Urinary bladder (tissue), 4 donors: ENCODE measurements at places on chromosomes 5 and 9. TPM values are rescaled to one million over a fixed set of nuclear protein-coding genes. Genes with fewer than 3 reads are reported as not detected.
A peak's percentile ranks its signal among the peaks of the same experiment; 100 is the strongest.

IL7R gene
- 1.5 TPM for total RNA-seq

DNA sequence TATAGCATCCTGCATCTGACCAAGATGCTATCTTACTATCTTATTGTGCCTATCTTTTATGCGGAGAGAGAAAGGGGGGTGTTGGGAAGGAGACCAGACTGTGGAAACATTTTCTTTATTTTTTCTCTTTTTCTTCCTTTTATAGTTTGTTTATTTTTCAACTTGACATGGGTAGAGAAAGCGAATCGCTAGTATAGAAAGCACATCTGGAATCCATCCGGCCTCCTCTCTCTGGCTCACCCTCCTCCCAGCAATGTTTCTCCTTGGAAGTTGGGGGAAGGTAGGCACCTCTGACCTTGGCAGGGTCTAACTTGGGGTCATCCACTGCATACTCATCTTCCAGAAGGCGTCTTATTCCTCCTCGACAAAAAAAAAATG lies 3.9 kb downstream of the S1PR3 start:
- DNase-seq: no peak

DNA sequence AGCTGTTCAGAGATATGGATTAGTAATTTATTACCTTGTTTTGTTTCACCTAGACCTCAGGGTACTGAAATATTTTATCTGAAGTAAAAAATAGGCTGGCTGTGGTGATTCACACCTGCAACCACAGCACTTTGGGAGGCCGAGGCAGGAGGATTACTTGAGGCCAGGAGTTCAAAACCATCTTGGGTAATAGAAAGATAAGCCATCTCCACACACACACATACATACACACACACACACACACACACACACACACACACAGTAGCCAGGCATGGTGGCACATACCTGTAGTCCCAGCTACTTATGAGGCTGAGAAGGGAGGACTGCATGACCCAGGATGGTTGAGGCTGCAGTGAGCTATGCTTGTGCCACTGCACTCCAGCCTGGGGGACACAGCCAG lies 3.7 kb downstream of the ANXA2R start:
- no peak for DNase-seq

DNA sequence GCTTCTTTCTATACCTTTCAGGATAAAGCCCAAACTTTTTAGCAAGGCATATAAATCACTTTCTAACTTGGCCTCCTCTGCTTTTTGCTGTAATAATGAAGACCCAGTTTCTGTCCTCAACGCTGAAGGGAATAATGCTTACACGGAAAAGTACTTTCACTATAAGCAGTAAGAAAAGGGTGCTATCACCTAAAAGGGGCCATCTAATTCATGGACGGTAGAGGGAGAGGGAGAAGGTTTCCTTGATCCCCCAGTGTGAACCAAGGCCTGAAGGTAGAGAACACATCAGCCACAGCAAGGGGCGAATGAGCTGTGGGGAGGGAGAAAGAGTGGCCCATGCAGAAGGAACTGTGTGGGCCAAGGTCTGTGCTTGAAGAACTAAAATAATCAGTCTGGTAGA lies 417.7 kb upstream of the CLINT1 start:
- DNase-seq: no peak

DNA sequence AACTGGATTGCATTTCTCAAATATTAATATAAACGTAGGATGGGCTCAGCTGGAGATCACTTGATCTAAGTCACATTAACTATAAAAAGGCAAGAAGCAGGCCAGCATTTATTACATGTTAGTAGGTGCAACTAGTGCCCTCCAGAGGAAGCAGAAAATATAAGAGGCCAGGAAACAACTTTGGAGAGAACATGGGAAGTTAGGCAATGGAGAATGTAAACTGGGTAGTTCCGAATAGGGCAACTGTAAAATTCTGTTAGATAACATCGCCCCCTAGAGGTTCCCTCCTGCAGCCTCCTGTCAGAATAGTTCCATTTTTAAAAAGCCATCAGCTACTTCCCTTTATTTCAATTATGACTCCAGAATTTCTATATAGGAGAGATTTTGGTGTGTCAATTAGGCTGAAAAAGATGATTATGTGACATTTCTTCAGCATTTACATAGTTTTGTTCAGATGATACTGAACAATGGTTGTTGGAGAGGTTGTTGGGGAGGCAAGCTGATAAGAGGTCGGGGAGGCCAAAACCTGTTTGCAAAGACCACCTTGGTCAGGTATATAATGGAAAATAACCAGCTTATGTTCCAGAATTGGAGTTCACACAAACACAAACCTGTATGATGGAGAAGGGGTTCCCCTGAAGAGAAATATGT lies 22.4 kb downstream of the CCL28 start:
- peak; percentile 32 for DNase-seq

DNA sequence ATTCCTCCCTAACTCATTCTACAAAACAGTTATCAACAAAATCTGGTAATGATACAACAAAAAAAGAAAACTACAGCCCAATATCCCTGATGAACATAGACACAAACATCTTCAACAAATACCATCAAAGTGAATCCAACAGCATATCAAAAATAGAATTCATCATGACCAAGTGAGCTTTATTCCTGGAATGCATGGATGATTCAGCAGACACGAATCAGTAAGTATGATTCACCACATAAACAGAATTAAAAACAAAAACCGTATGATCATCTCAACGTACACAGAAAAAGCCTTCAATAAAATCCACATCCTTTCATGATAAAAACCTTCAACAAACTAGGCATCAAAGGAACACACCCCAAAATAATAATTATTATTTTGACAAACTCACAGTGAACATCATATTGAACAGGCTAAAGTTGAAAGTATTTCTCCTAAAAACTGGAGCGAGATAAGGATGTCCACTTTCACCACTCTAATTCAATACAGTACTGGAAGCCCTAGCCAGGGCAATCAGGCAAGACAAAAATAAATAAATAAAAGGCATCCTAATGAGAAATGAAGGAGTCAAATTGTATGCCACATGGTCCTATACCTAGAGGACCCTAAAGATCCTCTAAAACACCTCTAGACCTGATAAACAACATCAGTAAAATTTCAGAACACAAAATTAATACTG lies 305.1 kb upstream of the RGMB start:
- DNase-seq: no peak

DNA sequence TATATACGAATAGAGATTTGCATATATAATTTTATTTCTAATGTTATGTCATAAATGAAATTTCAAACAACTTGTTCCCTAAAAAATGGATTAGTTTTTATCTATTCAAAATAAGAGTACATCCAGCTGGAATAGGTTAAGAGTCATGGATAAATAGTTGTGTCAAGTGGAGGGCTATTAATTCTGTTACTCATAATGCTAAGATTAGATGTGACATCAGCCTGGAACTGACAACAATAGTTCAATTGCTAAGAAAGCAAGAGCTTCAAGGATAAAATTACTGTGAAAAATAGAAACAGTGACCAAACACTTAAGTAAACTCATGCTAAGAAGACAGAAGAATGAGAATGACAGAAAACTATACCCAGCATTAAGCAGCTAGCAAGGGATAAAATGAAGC lies 92.2 kb upstream of the CDH9 start:
- no peak for DNase-seq

- DNase-seq: no peak
These were observed 95.7 kb downstream of the ENTREP1 start for GRCh38 chr9:69420611-69421270.
